ENCODE measurements at places on chromosomes 6 and 20.

DNA sequence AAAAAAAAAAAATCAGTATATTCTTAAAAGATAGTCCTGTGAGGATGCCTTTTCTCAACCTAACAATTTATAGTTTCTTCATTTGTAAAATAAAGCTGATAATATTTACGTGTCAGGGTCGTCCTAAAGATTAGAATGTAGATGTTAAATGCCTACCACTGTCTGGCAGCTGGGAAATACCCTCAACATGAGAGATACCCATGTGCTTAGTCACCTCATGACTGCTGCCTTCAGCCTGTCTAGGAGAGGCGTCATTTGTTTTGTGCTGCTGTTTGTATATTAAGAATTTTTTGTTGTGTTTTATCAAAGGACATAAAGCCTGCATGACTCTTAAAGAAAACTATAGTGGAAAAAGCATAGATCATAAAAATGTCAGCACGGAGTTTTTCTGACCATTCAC is 9.5 kb downstream of the FAM120B start:
- no peak for DNase-seq

GRCh38 chr20:16810216-16810615 is 62.1 kb downstream of the OTOR start:
- no peak for DNase-seq

DNA sequence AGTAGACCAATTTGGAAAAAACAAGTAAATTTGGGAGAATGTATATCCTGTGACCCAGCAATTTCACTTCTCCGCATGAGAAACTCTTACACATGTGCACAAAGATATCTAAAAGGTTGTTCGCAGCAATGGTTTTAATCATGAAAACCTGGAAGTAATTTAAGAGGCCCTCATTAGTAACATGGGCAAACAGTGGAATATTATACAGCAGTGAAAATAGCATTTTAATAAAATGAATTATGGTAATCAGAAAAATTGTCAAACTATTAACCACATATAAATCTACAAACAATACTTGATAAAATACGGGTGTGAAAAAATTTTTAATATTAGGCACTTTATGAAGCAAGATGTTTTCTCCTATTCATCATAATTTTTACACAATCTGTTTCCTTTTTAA is 74.2 kb downstream of the KCNQ5 start:
- DNase-seq, result no peak

DNA sequence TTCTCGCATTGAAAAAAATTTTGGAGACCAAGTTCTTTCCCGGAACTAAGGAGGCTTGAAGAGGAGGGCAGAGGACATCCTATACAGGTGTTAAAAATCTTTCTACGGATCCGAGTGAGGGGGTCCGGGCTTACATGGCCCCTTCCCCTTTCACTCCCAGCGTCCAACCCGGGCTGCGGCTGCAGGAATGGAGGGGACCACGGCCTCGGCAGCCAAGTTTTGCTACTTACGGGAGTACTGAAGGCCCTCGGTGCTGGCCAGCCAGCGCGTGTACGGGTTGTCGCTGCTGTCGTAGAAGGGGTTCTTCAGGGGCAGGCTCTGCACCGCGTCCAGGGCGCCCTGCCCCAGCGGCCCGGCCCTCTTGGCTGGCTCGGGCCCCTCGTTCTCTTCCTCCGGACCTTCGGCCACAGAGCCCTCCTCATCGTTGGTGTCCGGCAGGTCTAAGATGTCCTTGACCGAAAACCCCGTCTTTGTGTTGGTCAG is 642 bp downstream of the NKX2-2 start:
- no peak for DNase-seq

- no peak for DNase-seq
Observed at GRCh38 chr6:4581468-4582385, 194.5 kb upstream of the CDYL start.

DNA sequence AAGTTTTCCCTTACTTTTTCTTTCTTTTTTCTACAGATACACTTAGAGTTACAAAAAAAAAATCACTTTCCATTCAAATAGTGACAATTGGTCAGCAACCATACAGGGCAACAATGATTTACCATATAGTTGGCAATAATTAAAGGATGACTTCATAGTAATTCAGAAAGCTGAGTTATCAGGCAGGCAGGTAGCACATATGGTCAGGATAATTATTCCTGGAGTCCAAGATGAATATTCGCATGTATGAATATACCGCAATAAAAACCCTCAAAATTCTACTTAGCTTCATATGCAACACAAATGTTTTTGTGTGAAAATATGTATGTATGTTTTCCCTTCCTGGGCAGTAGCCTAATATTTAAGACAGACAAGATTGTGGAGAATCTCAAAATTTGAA is 34.5 kb downstream of the COL19A1 start:
- DNase-seq, result no peak

GRCh38 chr20:34305333-34306230 is 2.4 kb upstream of the AHCY start:
- no peak for DNase-seq

DNA sequence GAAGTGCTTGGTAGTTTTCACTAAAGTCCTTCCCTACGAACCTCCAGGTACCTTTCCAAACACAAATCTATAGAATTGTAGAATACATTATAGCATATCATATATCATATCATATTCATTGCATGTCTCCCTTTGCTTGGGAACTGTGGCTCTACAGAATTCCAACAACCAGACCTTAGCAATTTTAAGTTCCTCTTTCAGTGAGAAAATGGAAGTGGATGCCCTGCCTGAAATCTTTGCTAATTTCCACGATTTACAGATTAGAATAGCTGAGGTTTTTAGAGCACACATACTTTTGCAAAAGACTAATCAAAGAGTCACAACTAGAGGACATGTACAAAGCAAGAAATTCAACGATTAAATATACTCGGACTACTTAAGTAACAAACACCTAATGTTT is 78.6 kb downstream of the TNFRSF21 start:
- DNase-seq, result no peak

DNA sequence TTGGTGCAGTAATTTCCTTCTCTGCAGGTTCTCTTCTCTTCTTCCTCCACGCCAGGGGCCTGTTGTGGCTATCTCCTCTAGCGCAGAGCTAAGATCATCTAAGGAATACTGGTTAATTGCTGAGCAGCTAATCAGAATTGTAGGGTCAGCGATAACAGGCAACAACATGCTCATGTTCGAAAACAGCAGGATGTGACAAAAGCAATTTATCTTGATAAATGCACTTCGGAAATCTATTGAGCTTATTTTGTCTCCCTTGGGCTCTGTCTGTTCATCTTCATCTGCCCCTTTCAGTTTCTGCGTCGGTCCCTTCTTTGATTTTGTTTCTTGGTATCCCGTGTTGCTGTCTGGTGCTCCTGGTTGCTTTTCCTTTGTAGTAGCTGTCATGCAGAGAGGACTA is 67.3 kb upstream of the MAP3K7 start:
- no peak for DNase-seq

DNA sequence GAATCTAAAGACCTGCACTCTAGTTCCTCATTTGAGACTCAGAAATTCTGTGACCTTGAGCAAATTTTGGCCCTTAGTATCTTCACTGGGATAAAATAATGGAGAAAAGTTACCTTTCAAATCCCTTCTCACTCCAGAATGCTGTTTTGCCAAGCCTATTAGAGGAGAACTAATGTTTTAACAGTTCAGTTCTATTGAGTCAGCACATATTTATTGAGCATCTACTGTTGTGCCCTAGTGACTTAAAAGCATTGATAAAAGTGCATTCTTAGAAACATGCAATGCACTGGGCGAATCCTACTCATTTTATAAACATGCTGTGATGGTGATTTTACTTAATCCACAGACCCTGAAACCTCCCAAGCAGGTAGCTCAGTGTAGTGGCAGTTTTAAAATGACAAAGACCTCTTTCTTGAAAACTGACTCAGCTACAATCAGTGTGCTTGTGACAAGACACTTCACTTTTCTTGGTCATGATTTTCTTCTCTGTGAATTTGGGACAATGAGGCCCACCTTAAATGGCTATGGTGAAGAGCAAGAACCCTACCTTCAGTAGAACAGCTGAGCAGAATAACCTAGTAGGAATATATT is 312.0 kb downstream of the ALDH8A1 start:
- DNase-seq, result no peak

DNA sequence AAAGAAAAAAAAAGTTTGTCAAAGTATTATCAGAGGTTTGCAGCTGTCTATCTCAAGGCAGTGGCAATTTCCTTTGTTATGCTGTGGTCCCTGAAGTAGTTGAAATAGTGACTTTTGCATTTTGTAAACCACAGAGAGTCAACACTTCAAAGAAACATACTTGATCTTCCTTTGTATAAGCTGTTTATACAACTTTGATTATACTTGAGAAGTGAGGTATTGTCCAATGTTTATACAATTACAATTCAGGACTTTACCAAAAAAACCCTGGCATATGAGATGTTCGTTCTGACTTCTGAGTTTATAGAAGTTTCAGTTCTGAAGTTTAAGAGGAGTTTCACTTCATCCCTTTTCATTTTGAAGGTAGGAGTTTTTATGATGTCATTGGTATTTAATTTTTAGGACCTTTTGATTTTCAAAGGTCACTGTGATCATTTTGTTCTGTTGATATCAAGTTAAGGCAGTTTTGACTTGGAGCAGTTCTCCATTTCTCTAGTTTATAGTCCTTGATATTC is 4.0 kb downstream of the STK4 start:
- DNase-seq, result no peak

DNA sequence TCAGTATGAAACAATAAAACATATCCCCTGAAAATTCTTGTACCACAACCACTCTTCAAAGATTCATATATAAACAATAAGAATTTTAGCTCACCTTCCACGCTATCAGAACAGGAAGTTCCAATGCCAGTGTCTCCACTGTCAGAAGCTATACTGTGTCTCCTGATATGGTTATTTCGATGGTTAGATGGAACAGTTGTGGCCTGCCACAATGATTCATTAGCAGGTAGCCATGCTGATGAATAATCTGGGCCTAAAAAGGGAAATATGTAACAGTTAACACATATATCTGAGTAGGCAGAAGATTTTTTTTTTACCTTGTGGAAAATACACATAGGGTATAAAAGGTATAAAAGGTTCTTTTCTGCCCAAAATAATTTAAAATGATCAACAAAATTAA is 19.0 kb downstream of the CEP85L start:
- no peak for DNase-seq

- DNase-seq, result no peak
Observed at GRCh38 chr20:37071481-37071911, 24.3 kb downstream of the RBL1 start.

GRCh38 chr20:33864324-33864963 is 53.3 kb downstream of the CHMP4B start:
- DNase-seq, result no peak

GRCh38 chr6:357791-358341 is 33.7 kb upstream of the IRF4 start:
- no peak for DNase-seq

GRCh38 chr6:46832816-46833215 is 39.6 kb downstream of the MEP1A start:
- DNase-seq, result no peak

- no peak for DNase-seq
Observed at GRCh38 chr20:55070001-55070400, 594.6 kb downstream of the DOK5 start.

GRCh38 chr6:121582262-121582661 is 146.8 kb downstream of the GJA1 start:
- no peak for DNase-seq

GRCh38 chr6:156866220-156867015 is 89.2 kb downstream of the ARID1B start:
- DNase-seq, result no peak

Measured in stimulated activated CD8-positive, alpha-beta memory T cell treated with anti-CD3 and anti-CD28 coated beads, Interleukin-15, amount 100 ng/mL, for 4 hours (primary cell).